ENCODE measurements at places on chromosomes 5 and 9.

GRCh38 chr5:43313854-43314457 is 744 bp upstream of the HMGCS1 start:
- no peak for DNase-seq

- DNase-seq = no peak
Observed at GRCh38 chr9:126777733-126778132, 27.1 kb upstream of the ZBTB43 start.

- no peak for DNase-seq
Observed at GRCh38 chr5:67361932-67362729, 165.5 kb upstream of the CD180 start.

DNA sequence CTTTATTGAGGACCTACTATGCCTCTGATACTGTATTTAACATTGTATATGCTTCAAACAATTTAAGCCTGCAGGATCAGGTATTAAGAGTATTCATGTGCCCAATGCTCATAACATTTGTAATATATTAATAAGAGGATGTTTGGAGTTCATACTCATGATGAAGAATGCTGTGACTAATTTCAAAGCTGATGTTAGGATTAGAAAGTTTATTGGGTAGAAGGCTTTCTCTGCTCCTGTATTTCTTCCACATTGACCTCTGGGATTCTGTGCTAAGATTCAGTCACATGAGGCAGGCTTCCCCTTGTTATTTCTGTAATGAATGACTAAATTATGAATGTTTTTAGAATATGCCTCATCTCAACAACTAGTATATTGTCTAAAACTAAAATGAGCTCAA is 456.4 kb downstream of the NFIB start:
- no peak for DNase-seq

DNA sequence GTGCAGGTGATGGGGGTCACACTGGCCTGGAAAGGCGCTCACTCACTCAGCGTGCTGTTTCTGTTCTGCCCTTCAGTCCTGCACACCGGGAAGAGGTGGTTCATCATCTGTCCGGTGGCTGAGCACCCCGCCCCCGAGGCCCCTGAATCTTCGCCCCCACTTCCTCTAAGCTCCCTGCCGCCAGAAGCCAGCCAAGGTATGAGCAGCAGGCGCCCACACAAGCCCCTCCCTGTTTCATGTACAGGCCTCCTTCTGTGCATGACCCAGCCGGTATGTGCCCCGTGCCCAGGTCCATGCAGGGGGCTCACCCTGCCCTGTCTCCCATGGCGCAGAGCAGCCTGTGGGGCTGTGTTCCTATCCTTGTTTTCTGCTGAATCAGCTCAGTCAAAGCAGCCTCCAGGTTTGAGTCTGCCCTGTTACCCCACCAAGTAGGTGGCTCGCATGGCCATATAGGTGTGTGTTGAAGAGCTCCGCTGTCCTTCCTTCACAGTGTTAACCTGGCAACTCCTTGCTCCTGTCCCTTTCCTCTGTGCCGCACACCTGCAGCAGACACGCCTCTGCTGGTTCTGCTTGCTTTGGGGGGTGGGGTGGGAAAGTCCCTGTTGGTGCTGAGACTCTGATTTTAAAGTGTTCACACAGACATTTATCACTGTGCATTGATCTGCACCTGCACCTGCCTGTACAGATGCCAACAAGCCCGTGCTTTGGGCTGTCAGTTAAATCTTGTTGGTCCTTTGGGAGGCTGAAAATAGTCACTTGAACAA is 84.8 kb downstream of the WNK2 start:
- no peak for DNase-seq

- DNase-seq = no peak
Observed at GRCh38 chr5:177427919-177428573, 1.6 kb downstream of the GRK6 start.

GRCh38 chr5:62143268-62144229 is 162.5 kb upstream of the KIF2A start:
- DNase-seq = no peak
